Right hindlimb (tissue), 1 donor: ENCODE measurements at places on chromosomes 16 and 17.

DNA sequence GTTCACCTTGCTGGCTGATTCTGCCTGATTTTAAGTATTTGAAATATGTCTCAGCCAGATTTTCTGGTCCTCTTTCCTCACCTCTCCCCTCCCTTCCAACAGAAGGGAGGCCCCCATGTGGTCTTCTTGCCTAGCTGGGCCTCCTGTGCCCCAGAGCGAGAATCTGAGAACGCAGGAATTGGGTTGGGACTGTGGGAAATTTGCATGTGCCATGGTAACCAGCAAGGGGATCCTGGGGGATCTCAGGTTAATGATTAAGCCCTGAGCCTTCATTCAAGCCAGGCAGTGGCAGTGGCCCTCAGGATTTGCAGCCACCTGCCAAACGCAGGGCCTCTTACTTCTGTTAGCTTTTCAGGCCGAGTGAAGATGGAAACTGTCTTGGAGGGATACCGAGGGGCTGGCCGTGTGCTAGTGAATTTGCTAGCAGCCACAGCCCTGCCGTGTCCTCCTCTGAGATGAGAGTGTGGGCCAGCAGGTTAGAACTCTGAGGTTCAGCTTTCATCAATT lies 40.2 kb downstream of the KSR1 start:
- no peak for DNase-seq

DNA sequence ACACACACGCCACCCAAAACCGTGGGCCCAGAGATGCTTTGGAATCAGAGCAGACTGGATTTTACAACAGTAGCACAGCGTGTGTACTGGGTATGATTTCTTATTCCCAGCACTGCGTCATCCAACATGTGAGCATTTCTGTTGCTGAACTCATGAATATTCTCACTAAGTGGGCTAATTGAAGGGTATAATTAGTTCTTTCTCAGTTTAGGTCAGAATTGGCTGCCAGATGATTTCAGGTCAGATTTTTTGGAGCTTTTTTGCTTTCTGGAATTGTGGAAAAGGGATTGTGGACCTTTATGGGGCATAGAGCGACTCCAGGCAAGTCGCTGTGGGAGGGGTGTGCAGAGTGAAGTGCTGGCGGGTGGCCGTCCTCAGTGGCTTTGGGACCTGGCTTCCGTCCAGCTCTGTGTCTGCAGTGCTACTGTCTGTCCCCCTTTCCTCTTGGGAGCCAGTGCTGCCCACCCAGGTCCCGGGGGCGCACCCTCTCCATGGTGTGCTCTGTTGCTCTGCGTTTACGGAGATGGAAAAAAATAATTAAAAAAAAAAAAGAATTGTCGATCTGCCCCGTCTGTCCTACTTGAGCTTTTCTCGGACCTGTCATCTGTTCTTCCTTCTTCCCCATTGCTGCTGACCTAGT lies 25.0 kb downstream of the FOXK2 start:
- DNase-seq: no peak

GRCh38 chr17:9185688-9186284 lies 164.5 kb downstream of the NTN1 start:
- DNase-seq: no peak

DNA sequence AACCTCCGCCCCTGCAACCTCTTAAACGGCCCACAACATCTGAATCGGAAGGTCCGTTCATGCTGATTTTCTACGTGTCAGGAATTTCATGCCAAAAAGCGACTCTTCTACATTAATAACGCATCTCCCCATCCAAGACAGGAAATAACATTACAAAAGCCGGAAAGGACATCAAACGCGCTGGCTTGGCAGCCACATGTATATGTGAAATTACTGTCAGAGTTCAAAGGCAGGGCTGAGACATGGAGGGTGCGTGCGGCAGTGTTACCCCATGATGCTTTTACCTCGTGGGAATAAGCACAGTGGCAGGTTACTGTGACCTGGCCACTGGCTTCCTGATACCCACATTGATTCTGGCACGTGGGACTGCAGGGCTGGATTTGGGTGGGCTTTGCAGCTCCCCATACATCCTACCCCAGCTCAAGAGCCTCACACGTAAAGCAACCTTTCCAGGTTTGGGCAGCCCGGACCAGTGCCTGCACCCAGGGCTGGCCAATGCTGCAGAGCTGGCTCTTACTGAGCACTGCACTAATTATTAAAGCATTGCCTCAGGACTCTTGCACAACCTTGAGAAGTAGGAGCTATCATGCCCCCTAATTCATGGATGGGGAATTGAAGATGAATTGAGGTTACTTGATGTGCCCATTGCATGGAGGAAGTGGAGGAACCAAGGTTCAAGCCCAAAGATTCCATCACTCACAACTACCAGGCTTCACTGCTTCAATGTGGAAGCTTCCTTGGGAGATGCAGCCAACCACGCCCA lies 120.6 kb upstream of the FOXF1 start:
- DNase-seq: no peak

DNA sequence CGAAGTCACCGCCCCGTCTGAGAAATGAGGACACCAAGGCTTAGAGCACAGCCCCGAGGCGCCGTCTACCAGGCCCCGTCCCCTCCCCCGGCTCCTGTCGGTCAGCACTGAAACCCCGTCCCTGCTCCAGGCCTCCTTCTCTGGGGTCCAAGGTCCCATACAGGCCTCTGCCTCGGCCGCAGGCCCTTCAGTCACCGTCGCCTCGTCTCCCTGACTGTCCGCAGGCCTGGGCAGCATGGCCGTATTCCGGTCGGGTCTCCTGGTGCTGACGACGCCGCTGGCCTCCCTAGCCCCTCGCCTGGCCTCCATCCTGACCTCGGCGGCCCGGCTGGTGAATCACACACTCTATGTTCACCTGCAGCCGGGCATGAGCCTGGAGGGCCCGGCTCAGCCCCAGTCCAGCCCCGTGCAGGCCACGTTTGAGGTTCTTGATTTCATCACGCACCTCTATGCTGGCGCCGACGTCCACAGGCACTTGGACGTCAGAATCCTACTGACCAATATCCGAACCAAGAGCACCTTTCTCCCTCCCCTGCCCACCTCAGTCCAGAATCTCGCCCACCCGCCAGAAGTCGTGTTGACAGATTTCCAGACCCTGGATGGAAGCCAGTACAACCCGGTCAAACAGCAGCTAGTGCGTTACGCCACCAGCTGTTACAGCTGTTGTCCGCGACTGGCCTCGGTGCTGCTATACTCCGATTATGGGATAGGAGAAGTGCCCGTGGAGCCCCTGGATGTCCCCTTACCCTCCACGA lies 617 bp downstream of the COASY start:
- no peak for DNase-seq

GRCh38 chr16:87823181-87823929 lies 46.0 kb downstream of the SLC7A5 start:
- DNase-seq: no peak
